ENCODE measurements at places on chromosomes 12 and 14.

DNA sequence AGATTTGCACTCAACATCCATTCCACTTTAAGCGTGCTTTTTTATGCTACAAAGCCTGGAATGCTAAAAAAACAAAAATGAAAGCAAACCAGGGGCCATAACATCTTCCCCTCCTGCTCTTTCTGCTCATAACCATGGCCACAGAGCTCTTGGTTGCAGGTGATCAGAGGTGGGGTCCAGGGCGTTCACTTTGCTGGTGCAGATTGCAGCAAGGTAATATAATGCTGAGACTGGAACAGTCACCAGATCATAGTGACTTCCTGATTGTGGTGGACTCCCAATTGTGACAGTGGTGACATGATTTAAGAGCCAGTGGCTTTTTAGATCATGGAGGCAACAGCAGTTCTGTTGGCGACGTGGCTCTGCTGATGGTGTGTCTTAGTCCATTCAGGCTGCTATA lies 115.0 kb upstream of the CPM start:
- DNase-seq = no peak

GRCh38 chr14:104509673-104510072 lies 69.9 kb upstream of the C14orf180 start:
- no peak for DNase-seq

DNA sequence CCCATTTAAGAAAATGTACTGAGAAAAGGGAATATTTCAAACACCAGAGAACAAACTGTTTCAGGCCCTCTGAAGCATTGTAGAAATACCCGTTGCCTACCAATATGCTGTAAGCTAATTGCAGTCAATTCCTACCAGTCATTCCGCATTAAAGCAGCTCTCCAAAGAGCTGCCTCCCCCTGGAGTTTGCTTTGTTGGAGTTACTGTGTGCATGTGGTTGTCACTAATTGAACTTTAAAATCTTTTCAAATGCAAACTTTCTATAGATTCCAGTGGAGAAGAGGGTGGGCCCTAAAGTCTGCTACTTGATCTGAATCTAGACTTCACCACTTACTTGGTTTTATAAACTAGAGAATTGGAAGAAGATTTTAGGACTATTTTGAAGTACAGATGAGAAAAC lies 112.7 kb downstream of the PLXNC1 start:
- DNase-seq = no peak

DNA sequence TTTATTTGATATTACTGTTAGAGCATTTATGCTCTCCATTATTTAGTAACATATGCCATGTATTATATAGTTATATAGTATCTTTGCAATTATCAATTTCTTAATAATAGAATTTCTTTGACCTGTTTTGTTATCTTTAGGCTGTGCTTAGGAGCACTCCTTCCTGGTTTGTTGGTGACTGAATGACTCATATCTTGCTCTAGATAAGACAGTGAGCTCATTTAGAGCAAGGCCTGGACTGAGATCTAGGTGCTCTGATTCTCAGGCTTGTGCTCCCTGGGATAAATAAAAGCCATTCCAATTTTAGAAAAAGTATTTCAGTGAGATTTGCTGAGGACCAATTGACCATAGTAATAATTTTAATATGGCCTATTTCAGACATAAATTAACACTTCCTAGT lies 951.2 kb downstream of the FLRT2 start:
- no peak for DNase-seq

DNA sequence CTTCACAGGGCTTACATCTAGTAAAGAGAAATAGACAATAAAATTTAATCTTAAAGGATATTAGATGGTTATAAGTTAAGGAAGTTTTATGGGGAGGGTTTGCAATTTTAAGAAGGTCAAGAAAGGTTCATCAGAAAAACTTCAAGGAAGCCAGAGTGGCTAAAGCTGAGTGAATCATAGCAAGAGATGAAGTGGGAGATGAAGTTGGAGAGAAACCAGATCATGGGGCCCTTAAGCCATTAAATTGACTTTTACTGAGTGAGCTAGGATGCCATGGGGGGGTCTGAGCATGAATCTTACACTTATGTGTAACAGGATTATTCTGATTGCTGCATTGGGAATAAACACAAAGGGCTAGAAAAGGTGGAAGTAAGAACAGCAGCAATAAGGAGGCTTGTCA lies 189.2 kb downstream of the LRIG3 start:
- DNase-seq = no peak

DNA sequence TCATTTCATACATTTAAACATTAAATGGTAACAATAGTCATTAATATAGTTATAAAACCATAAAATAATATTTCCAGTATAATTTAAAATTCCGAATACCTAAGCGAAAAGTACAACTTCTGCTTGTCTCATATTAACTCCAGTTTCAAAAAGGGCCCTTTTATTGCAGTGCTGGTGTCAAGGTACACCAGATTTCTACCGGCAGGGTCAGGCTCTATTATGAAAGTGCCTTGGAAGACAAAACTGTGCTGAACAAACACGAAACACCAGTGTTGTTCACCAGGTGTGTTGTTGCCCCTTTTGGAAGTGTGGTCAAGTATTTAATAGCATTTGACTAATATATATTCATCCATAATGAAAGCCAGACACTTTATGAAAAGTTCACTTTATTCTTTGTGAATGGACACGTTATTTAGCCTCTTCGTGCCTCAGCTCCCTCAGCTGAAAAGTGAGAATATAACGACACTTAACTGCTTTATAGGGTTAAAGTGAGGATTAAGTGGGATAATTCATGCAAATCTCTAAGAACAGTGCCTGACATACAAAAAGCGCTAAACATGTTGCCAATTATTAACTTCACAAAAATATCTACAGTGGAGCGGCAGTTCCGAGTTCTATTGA lies 20.3 kb upstream of the GNS start:
- DNase-seq = no peak

DNA sequence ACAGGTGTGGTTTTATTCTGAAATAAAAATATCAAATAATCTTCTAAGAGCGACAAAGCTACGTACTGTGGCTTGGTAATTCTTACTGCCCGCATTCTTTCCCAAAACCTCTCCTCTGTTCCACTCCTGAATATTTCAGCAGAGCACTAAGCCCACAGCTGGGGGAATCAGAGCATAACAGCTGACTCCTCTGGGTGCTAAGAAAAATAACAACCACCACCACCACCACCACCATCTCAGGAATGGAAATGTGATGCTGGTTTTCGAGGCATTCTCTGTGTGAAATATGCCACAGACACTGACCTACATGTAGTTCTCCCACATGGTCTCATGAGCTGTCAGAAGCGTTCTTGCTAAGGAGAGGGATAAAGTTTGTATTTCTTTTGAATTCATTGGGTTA lies 183.7 kb downstream of the BMP4 start:
- no peak for DNase-seq

GRCh38 chr12:1630827-1631591 lies 2.0 kb downstream of the WNT5B start:
- no peak for DNase-seq

DNA sequence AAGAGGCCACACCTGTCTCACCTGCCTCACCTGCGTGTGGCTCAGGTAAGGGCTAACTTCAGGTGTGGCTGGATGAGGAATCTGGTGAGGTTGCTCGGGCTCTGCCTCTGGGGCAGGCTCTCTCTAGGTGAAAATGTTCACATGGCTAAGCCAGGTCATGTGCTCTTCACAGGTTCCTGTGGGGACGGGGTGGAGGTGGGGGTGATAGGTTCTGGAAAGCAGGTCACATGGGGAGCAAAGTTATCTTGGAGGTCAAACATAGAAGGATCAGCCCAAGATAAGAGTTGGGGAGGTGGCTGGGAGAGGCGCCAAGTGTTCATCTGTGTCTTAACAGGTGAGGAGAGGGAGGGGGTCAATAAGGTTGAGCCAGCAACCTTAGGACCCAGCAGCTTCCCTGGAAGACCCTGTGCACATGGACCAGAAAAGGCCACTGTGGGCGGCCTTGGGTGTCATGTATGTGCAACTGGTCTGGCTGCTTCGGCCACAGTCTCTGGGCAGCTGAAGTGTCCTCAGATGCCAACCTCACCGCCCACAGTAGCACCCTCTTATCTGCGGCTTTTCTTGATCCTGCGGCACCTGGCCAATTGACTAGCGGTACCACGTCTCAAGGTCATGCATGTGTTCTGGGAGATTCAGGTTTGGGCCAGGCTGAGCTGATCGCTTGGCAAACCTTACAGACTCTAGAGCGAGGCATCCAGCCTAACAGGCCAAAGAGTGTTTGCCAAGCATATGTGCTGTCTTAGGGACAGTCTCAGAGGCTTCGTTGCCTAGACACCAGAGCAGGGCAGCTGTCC lies 60.5 kb downstream of the CACNA1C start:
- DNase-seq = no peak

- DNase-seq = peak; percentile 79
Measured at GRCh38 chr14:68550338-68550715, 242.5 kb downstream of the ZFP36L1 start.

GRCh38 chr12:119679490-119679889 lies 11.6 kb downstream of the PRKAB1 start:
- DNase-seq = no peak

- peak; percentile 22 for DNase-seq
Measured at GRCh38 chr12:14935031-14935430, 3.3 kb downstream of the ERP27 start.

DNA sequence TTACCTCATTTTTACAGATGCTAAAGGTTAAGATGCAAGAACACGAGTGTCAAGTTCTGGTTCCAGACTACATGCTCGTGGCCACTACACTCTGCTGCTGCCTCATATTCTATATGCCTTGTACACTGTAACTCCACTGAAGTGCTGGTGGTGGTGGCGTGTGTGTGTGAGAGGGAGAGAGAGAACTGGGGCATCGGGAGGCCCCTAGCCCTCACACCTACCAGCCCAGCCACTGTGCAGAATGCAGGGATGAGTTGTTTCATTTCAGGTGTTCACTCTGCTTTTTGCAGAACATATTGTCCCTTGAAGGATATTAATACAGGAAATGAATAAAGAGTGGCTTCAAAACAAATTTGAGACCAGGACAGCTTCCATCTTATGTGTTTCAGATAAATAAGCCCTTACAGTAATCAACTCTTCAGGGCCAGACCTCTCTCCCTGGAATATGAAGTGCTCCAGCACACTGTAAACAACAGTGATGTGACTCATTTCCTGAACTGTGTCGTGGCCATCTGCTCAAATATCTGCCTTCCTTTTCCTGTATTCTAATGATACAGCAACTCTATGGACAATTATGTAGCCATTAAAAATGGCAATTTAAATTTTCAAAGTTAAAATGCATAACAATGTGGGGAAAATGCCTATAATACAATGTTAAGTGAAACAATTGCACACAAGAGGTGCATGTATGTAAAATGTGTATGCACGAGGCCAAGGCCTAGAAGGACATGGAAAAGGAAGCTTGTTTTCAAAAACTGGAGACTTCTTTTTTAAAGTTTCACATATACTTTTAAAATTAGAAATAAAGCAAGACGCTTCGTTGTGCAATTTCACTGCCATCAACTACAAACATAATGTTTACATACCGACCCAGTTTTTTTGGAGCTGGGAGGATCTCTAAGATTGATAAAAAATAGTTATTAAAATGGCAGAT lies 215.4 kb downstream of the PELI2 start:
- DNase-seq = peak; percentile 39

GRCh38 chr14:23916446-23916845 lies 37.1 kb upstream of the DHRS4 start:
- DNase-seq = no peak

- DNase-seq = no peak
Measured at GRCh38 chr14:95196268-95196667, 38.9 kb upstream of the DICER1 start.

- DNase-seq = peak; percentile 45
Measured at GRCh38 chr12:131827961-131828534, at the start of gene MMP17. Gene MMP17 (plus strand): TSS chr12:131828393. CDS start chr12:131828495, 102 bp downstream.

DNA sequence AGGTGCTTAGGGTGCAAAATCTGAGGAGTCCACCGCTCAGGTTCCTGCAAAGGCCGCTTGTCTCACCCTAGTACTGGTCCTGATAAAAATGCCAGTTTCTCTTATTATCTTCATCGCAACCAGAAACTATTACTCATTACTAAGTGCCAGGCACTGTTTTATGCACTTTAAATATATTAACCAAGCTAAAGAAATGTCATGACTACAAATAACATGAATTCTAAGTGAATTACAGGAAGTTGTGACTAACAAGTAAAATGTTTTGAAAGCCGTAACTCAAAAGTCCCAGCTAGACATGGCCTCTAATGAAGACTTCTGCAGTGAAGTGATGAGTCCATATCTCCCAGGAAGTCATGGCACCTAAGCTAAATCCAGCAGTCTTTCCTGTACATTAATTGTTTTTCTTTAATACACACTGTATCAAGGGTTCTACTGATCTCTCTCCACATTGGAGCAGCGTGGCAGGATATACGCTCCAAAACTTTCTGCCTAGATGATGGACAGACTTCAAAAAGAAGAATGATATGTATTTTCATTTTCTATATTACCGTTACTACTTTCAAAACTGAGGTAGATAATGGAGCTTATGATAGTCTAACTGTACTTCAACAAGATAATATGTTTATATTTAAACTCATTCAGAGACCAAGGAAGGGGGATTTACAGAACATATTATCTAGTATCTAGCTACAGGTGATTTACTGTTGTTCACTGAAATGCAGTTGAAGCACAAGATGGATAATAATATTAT lies 117.3 kb upstream of the ARID2 start:
- DNase-seq = no peak

GRCh38 chr14:37580146-37580545 lies 14.9 kb downstream of the FOXA1 start:
- no peak for DNase-seq

DNA sequence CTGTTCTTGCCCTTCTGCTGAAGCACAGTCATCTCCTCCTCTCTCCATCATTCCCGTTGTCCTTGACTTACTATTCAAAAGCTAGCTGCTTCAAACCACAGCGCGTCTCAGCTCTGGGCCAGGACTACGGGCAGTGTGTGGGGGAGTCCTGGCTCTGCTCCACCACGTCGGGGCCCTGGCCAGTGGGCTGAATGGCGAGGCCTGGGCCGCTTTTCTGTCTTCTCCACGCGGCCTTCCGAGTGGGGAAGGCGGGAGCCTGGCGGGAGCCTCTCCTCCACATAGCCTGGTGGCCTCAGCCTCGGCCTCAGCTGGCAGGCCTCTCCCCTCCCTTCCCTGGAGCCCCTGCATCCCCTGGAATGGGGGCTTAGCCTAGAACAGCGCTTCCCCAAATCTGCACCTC lies 16.5 kb downstream of the ANKRD9 start:
- DNase-seq = no peak

DNA sequence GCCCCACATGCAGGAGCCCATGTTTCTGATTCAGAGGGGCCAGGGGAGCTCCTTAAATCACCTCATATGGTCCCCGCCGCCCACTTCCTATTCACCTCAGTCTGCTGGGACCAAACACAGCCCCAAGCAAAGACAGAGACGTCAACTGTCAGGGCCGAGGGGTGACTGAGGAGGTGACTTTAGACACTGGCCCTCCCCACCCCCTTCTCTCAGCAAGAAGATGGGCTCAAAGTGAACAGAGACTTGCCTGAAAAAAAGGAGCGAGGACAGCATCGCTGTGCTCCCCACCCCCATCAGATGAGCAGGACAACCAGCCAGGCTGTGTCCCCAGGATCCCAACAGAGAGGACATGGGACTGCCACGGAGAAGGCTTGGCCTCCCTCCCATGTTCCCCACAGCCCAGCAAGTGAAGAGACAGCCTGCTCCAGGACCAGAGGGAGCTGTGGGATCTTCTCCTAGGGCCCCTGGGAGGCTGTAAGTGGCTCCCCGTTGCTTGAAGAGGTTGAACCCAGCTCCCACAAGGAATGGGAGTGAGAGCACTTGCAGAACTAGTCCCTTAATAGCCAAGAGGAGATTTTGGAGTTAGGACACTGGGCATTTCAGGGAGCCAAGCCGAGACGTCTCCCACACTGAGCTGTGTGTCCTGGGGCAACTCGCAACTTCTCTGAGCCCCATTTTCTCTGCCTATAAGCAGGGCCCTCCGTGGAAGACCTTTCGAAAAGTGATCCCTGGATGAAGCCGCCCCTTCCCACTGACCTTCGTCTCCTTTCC lies 1.3 kb upstream of the KRT79 start:
- no peak for DNase-seq

Data from Caki2 (cell line).